ENCODE measurements at places on chromosomes 16 and 17.
A peak's percentile ranks its signal among the peaks of the same experiment; 100 is the strongest.

DNA sequence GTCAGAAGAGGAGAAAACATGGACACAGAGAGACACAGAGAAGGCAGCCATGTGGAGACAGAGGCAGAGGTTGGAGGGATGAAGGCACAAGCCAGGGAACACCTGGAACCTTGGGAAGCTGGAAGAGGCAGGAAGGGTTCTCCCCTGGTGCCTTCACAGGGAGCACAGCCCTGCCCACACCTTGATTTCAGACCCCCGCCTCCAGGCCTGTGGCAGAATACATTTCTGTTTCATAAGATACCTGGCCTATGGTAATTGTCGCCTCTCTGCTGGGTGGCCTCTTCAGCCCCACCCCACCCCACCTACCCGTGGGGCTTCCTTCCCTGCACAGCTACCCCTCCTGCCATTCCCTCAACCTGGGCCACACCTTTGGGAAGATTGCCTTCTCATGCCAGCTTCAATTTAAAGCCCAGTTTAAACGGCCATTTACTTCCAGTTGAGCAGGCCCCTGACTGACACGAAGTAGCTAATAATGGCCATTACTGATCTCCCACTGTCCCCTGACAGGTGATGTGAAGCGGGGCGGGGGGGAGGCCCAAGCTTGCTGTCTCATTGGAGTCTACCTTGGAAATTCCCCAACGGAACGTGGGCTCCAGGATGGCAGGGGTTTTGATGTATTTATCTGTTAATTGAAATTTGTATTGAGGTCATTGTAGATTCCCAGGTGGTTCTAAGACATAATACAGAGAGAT, 291.7 kb upstream of the FOXF1 start:
- DNase-seq, result no peak

- DNase-seq, result no peak
Observed at GRCh38 chr16:15811481-15812400, 45.1 kb downstream of the MYH11 start.

DNA sequence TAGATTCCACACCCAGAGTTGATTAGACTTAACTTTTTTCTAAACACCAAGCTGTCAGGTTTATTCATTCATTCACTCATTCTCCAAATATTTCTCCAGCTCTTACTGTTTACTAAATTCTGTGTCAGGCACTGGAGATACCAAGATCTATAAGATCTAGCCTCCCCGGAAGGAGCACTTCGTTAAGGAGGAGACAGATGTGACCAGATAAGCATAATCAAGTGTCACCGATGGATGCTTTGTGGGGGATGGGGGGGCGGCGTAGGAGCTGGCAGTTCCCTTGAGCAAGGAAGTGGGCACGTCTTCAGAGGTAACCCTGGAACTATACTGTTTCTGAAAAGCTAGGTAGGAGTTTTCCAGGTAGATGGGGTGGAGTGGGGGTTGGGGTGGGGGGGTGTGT, 3.8 kb upstream of the RPL26 start:
- no peak for DNase-seq

DNA sequence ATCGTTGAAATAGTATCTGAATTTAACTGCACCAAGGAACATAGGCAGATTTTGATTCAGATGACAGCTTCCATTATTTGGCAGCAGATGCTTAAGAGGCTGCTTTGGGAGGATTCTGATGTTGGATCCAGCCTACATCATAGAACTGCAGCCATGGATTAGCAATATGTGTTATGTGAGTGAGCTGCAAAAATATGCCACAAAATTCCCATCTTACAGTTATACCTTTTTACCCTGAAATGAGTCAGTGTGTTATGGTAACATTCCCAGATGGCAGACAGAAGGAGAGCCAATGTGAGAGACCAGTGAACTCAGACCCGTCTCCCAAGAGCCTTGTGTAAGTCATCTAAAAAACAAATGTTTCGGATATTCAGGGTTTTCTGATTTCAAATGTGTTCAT, 206.1 kb downstream of the CDH13 start:
- no peak for DNase-seq

GRCh38 chr16:65125871-65126270, 4.0 kb upstream of the CDH11 start:
- DNase-seq, result no peak

GRCh38 chr16:52573365-52574299, 26.7 kb upstream of the TOX3 start:
- DNase-seq, result no peak

- DNase-seq, result no peak
Observed at GRCh38 chr16:86205521-86206245, 304.6 kb upstream of the FOXF1 start.

DNA sequence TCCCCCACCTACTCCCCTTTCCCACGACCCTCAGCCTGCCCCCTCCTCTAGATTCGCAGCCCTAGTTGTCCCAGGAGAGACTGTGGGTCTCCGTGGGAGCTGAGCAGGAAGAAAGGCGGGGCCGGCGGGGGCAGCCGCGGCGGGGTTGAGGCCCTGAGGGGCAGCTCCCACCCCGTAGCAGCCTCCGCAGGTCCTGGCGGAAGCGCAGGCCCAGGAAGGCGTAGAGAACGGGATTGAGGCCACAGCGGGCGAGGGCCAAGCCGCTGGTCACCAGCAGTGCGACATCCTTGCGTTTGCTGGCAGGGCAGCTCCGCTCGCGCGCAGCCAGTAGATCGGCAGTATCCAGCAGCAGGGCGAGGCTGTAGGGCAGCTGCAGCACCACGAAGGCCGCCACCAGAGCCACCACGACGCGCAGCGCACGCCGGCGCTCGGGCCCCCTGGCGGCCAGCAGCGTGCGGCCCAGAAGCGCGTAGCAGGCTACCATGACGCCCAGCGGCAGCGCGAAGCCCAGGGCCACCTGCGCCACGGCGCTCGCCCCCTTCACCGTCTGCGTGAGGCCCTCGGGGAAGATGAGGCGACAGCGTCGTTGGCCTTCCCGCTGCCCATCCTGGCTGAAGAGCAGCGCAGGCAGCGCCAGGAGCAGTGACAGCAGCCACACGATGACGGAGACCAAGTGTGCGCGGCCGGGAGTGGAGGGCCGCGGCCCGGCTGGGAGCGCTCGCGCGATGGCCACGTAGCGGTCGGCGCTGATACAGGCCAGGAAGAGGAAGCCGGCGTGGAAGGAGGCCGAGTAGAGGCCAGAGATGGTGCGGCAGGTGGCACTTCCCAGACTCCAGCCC, 1.9 kb downstream of the CCR10 start:
- DNase-seq, result peak; percentile 57

GRCh38 chr16:79607587-79607986, 7.0 kb upstream of the MAF start:
- no peak for DNase-seq

- DNase-seq, result no peak
Observed at GRCh38 chr17:74515941-74516340, 15.3 kb downstream of the CD300LB start.

DNA sequence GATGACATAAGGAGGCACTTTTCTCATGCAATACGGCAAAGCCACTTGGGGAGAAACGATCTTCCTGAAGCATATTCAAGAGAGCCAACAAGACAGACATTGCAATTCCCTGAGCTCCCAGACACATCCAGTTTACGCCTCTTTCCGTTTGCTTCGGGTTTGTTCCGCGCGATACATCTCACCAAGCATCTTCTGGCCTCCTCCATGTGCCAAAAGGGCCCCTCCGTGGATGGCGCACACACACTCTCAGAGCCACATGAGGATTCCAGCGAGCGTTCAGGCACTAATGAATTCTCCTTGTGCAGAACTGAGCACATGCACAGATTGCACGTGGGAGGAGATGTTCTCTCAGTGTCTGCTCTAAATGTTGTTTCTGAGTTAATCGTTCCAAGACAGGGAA, 146.7 kb upstream of the SHISA6 start:
- DNase-seq, result no peak

DNA sequence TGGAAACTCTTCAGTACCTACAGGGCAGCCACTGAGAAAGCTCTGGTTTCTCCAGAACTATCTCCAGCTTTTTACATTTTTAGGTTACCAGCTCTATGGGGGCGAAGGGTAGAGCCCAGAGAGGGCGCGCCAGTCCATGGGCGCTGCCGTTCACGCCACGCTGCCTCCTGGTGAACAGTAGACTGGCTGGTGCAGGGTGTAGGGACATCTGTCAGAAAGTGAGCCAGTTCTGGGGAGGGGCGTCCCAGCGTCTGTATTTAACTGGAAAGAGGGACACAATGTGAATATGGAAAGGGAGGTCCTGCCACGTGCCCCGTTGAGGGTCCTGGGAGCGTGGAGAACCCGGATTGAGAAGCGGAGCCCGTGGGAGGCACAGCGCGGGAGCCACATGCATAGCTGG, 16.4 kb upstream of the CLEC18A start:
- DNase-seq, result no peak

GRCh38 chr16:1119766-1120576, 23.9 kb upstream of the C1QTNF8 start:
- DNase-seq, result no peak

GRCh38 chr17:74521701-74522201, 9.5 kb downstream of the CD300LB start:
- no peak for DNase-seq

GRCh38 chr17:79815836-79816461, 19.1 kb upstream of the CBX8 start:
- DNase-seq, result no peak

DNA sequence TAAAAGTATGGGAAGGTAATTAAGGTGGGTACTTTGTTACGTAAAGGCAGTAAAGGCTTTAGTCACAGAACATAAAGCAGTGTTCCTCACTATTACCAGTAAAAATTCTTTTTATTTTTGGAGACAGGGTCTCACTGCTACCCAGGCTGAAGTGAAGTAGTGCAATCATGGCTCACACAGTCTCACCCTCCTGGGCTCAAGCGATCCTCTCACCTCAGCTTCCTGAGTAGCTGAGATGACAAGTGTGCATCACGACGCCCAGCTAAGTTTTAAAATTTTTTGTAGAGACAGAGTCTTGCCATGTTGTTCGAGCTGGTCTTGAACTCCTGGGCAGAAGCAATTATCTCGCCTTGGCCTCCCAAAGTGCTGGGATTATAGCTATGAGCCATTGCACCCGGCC, 80.5 kb downstream of the CREBBP start:
- DNase-seq, result no peak

DNA sequence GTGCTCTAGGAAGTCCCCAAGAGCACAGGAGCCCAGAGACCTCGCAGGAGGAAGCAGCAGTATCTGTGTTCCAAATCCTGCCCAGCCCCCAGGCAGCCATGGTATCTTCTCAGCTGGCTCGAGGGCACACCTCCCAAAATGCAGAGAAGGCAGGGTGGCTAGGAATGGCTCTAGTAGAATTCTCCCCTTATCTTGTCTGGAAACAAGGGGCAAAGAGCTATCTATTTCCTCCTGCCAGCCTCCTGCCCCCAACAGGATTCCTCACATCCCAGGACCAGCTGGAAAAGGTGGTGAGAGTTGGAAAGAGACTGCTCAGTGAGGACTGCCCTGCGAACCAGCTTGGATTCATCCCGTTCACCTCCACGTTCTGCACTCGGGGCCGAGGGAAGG, 8.6 kb upstream of the TSPOAP1 start:
- no peak for DNase-seq

- no peak for DNase-seq
Observed at GRCh38 chr16:85269165-85269564, 156.9 kb upstream of the CIBAR2 start.

GRCh38 chr16:56866955-56867830, 2.2 kb downstream of the SLC12A3 start:
- peak; percentile 32 for DNase-seq

Measured in stimulated activated CD8-positive, alpha-beta memory T cell treated with anti-CD3 and anti-CD28 coated beads, Interleukin-12 subunit alpha, Interleukin-12 subunit beta, amount 100 ng/mL, for 1 hour (primary cell).